NCI-H1417 treated with DMSO at 0.1 percent for 48 hours (cell line): ENCODE measurements at places on chromosomes 13 and 19.

GRCh38 chr13:95411428-95412040 lies 110.3 kb upstream of the ABCC4 start:
- no peak for DNase-seq

GRCh38 chr13:21531455-21531854 lies 72.4 kb upstream of the ZDHHC20 start:
- DNase-seq = no peak

GRCh38 chr19:9073806-9074205 lies 13.1 kb upstream of the OR1M1 start:
- no peak for DNase-seq

DNA sequence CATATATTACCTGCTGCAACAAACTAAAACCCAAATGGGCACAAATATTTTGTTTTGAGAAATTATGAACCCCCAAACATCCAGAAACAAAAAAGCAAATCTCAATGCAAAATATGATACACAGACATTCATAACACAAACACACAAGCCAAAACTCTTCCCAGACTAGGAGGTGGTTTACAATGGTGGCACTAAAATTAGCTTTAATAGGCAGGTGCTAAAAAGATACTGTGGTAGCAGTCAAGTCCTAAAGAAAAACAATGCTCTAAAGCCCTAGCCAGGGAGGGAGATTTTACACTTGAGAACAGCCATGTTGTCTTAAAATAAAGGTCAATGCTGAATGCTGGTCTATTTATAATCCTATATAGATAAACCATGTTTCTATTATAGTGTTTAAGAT lies 65.0 kb downstream of the DOCK9 start:
- no peak for DNase-seq

- no peak for DNase-seq
Observed at GRCh38 chr19:3768015-3768747, 3.8 kb downstream of the RAX2 start.

- peak; percentile 53 for DNase-seq
Observed at GRCh38 chr13:32881777-32882145, 134.5 kb upstream of the KL start.

DNA sequence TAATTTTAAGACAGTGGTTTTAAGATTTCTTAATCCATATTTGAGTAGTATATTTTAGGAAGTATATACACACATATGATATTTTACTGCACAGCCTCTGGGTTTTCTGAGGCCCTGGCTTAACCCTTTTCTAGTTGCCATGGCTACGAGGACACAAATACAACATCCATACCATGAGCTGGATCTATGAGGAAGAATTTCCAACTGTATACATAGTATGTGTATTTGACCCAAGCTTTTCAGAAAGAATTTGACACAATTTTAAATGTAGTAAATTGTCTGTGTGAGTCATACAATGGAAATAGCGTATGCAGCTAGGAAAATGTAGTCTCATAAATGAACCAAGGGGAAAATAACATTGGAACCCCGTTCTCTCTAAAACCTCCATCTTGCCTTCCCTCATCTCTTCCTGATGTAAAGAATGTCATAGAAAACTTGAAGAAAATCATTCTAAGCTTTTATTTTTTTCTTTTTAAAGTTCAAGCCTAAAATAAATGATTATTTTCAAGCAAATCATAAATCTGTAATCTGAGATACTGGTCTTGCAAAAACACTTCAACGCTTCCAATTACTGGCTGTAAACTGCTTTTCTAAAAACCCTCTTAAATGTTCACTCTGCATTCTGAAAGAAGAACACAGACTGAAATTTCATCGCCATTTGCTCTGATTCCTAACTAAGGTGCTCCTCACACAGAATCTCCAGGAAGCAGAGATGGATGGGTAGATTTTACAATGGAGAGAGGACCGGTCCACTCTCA lies 172.4 kb downstream of the LACC1 start:
- no peak for DNase-seq

DNA sequence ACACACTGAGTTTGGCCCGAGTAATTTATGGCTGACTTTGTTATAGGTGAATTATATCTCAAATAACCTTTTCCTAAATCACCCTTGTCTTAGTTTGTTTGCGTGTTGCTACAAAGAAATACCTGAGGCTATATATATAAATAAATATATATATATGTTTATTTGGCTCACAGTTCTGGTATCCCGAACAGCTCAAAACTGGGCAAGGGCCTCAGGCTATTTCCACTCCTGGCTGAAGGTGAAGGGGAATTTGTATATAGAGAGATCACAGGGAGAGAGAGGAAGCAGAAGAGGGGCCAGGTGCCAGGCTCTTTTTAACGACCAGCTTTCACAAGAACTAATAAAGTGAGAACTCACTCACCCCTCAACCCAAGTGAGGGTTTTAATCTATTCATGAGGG lies 159.9 kb upstream of the STARD13 start:
- DNase-seq = no peak

GRCh38 chr13:111906816-111907215 lies 160.1 kb upstream of the SOX1 start:
- no peak for DNase-seq
